ENCODE measurements at places on chromosomes 2 and 18.
A peak's percentile ranks its signal among the peaks of the same experiment; 100 is the strongest.

DNA sequence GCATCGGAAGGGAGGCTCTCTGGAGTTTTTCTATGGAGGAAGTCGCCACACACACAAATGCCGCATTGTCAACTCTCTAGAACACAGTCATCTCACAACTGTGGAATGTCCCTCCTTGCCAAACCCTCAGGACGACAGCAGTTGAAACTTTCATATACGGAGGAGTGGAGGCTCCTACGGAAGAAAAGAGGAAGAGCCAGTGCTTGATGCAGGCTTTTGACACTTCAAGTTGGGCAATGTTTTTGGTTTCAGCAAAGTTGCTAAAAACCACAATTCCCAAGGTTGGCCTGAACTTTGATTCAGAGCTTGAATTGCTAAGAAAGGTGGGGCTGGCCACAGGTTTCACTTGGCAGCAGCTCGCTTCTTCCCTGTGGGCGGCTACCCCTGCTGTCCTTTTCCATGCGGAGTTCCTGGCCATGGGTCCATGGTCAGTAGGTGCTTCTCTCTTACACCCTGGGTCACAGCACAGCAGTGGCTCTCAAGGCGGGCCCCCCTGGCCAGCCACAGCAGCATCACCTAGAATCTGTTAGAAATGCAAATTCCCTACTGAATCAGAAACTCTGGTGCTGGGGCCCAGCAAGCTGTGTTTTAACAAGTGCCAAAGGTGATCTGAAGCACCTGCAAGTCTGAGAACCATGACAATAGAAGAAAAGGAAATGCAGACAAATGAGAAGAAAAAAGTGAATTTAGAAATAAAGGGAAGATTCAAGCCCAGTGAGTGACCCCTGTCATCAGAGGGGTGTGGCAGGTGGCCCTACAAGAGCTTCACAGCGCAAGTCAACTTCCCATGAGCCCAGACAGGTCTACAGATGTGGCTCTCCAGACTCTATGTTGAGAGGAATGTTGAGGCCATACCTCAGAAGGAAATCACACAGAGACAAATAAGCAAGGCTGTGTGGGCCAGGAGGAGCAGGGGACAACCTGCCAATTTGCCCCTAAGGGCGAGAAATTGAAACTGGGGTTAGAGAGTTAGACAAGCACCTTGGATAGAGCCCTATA is 856.4 kb downstream of the RNF144A start:
- no peak for DNase-seq

DNA sequence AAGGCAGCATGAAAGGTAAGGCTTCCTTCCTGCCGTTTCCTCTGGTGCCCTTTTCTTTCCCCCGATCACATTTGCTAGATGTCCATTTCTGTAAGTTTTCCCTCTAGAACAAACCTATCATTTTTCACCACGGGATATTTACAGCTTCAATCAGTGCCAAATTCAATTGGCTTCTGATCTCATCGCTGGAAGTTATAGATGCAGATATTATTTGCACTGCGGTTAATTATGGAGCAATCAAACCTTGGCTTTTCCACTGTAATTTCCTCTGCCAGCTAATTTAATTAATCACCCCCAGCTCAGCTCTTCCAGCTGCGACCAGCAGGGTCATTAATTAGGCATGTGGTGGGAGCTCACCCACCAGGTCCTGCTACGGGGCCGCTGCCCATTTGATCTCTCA is 86.1 kb downstream of the GBX2 start:
- DNase-seq, result no peak

GRCh38 chr2:64457524-64457923 is 3.6 kb downstream of the LGALSL start:
- no peak for DNase-seq

DNA sequence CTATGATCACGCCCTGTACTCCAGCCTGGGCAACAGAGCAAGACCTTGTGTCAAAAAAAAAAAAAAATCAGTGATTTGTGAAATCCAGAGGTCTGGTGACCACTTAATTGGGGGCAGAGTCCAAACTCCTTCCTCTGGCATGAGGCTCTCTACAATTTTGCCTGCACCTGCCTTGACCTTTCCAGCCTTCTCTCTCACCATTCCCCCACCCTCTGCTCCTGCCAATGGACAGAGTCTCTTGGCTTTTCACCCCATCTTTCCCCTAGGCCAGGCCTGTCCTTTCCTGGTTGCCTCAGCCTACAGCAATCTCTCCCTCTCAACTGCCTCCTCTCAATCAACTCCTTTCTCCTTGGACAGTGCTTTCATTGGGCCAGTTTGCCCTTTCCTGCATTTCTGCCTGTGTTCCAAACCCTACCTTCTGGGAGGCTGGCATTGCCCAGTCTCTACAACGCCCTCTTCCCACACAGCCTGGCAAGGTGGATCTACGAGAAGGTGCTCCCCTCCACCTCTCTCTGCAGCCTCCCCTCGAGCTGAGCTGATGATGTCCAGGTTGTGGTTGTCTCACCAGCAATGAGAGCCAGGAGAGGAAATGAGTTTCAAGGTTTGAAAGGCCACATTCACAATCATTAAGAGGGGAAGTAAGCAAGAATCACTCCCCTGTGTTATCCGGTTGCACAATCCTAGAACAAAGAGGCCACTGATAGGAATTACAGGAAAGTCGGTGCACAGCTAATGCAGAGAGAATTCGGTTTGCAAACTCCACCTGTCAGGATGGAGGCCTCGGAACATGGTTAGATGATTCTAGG is 39.5 kb upstream of the NPAS2 start:
- DNase-seq, result no peak

- peak; percentile 77 for DNase-seq
Observed at GRCh38 chr2:27735263-27735904, 36.1 kb upstream of the MRPL33 start.

GRCh38 chr2:119879502-119879901 is 119.8 kb downstream of the PTPN4 start:
- no peak for DNase-seq

DNA sequence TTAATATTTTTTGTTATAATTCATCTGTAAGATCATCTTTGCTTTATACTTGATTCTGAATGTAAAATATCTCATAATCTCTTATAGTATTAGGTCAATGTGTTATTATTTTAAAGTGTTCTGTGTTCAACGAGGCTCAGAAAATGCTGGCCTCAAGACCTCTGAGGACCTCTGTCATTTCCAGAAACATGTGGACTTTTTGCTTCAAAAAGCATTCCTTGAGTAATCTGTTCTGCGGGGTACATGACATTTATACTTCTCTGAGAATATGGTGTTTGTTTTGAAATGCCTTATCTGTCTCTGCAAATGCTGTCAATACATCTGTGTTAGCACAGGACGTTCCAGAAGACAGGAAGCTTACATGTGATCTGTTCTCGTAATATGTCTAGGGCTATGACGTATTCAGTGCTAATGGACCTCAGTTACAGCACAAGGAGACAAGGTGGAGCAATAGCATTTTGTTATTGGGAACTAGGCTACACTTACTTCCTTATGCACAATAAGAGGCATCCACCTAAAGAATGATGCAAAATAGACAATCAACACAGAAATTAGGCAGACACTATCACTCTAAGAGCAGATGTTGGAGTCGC is 37.6 kb upstream of the IL1RL1 start:
- DNase-seq, result no peak

- no peak for DNase-seq
Observed at GRCh38 chr18:26487437-26487836, 60.9 kb downstream of the KCTD1 start.

- no peak for DNase-seq
Observed at GRCh38 chr2:167190053-167190452, 301.8 kb downstream of the XIRP2 start.

DNA sequence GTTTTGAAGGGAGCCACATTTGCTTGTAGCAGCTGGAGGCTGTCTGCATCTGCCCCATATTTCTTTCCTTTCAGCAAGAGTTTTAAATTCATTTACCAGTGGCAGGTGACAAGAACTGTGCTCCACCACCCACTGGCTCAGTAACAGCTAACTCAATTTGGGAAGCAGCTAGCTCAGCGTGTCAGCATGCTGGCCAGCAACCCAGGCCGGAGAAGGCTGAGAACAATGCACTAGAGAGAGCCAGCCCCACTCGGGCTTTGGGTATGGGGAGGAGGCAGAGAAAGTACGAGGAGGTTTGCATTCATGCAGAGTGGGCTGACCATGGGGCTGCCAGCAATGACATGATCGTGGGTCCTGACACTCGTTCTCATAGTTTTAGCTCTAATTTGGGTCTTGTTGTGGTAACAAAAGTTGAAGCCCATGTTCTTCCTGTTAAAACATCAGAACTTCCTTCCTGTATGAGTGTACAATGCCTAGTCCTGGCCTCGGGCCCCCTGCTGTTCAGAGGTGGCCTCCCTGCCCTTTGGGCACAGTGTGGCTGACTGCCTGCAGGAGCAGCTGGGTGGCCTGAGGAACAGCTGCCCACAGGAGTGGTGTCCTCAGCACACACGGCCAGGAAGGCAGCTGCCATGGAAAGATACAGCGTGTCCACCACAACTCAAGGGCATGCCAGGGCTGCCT is 23.0 kb downstream of the CDC42EP3 start:
- DNase-seq, result no peak

- no peak for DNase-seq
Observed at GRCh38 chr18:76708071-76708721, 114.2 kb upstream of the ZNF236 start.

- DNase-seq, result no peak
Observed at GRCh38 chr2:75545922-75546321, 14.8 kb downstream of the EVA1A start.

All from neural progenitor cell (in vitro differentiated cells).